ENCODE measurements at places on chromosomes 2 and 18.

- DNase-seq, result no peak
Observed at GRCh38 chr2:232523682-232524597, 2.0 kb upstream of the CHRND start.

DNA sequence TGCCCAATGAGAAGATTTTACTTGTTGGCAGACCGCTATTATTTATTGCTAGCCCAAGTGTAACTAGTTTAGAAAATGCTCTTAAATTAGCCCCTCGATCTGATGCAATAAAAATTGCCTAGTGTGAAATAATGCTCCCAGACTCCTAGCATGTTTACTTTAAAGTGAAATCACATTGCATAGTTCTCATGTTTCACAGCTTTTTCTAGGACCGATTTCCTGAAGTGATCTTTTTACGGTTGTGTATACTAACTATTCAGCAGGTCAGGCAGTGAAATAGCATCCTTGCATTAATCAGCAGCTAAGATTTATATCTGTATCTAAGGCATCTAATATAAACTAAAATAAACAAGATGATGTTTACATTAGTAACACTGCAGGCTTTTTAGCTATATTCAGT lies 52.4 kb downstream of the PMS1 start:
- DNase-seq, result no peak

DNA sequence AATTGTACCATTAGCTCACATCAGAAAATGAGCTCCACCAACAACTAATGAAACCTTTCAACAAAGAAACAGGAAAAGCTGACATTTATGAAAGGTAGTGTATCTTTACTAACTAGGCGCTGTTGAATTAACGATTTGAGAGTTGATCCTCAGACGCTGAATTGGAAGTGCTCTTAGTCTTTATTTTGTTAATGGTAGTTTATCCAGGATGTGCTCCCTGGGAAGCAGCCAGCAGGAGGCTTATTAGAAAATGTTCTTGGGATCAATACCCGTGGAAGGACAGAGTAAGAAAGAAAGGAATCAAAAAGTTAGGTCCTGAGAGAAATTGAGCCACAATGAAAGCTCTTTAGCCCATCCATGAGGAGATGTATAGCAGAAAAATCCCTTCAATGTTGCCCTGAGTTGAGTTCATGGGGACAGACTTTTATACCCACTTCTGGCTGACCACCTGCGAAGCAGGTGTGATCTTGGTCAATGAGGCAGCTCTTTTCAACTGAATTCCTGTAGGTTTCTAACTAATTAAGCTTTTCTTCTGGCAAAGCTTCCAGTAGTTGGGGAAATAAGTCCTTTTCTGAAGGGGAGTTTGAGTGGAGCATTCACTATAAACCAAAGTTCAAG lies 492.6 kb upstream of the REG3G start:
- no peak for DNase-seq

- no peak for DNase-seq
Observed at GRCh38 chr2:195501746-195502145, 155.3 kb upstream of the SLC39A10 start.

GRCh38 chr18:2794159-2794558 lies 52.6 kb upstream of the EMILIN2 start:
- no peak for DNase-seq

DNA sequence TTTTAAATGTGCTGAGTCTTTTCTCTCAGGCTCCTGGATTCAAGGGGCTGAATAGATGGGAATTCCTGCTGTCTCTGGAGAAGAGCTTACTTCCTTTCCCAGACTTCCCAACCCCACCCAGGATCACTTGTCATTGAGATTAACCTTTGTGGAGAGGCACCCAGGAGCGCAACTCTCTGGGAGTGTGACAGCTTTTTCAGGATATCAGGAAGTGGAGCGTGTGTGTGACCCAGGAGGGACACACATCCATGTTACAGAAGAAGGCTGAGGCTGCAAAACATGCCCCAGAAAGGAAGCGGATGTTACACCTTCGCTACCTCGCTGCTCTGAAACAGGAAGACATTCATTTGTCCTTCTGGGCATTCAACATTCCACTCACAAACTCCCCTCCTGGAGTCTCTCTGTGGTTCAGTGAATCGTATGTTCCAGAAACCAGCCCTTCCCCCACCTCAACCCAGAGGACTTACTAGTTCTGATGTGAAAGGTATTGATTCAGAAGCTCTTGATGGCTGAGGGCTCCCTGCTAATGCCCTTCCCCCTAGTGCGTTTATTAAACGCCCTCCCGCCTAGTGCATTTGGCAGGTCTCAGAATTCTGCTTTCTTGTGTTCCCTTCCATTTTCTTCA lies 523.9 kb downstream of the TNS1 start:
- no peak for DNase-seq

DNA sequence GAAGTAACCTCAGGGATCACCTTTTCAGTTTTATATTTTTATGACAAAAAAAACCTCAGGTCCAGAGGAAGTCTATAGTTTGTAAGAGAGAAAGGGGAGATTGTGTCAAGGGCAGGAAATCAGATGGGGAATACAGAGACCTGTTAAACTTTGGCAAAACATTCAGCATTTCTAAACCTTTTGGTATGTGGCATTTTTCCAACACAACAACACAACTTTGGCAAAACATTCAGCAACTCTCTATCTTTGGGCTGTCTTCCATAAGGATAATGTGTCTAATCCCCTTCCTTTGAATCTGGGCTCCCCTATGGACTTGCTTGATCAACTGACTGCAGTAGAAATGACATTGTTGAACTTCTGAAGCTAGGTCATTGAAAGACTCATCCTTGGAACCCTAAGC lies 220.6 kb upstream of the CCDC68 start:
- no peak for DNase-seq

- DNase-seq, result no peak
Observed at GRCh38 chr2:30190637-30191036, 40.7 kb upstream of the LBH start.

- no peak for DNase-seq
Observed at GRCh38 chr18:36849288-36850006, 20.5 kb downstream of the KIAA1328 start.

GRCh38 chr2:190462611-190463010 lies 54.5 kb downstream of the MFSD6 start:
- no peak for DNase-seq

DNA sequence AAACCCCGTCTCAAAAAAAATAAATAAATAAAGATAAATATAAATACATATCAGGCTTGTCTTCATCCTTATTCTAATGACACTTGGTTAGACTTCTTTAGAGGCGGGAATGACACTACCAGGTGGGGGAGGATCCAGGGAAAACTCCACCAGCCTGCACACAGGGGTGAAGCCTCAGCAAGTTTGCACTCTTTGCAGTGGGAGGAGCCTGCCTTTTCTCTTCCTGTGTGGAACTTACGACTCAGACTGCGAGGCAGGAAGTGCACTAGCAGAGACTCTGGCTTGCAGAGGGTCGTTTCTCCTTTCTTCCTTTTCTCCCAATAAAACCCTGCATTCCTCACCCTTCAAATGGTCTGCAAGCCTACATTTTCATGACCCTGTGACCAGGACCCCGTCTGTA lies 153.6 kb upstream of the CBLN2 start:
- DNase-seq, result no peak

- no peak for DNase-seq
Observed at GRCh38 chr18:79343567-79344207, 52.0 kb upstream of the NFATC1 start.

- DNase-seq, result no peak
Observed at GRCh38 chr2:178331474-178332432, 119.2 kb downstream of the PRKRA start.

DNA sequence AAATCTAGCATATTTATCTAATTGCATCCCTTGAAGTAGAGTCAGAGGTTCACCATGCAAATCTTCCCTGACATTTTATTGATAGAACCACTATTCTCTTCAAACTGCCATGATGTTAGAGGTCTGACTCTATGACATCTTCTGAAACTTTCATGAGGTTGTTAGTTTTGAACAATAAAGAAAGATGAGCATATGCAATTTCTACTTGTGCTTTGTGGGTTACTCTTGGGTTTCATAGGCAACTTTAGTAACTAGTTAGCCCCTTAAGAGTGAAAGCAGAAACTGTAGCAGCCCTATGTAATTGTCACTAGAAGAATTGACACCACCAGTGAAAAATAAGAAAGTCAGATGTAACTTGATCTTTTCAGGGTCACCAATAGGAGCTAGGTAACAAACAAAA lies 53.1 kb upstream of the ZEB2 start:
- no peak for DNase-seq

DNA sequence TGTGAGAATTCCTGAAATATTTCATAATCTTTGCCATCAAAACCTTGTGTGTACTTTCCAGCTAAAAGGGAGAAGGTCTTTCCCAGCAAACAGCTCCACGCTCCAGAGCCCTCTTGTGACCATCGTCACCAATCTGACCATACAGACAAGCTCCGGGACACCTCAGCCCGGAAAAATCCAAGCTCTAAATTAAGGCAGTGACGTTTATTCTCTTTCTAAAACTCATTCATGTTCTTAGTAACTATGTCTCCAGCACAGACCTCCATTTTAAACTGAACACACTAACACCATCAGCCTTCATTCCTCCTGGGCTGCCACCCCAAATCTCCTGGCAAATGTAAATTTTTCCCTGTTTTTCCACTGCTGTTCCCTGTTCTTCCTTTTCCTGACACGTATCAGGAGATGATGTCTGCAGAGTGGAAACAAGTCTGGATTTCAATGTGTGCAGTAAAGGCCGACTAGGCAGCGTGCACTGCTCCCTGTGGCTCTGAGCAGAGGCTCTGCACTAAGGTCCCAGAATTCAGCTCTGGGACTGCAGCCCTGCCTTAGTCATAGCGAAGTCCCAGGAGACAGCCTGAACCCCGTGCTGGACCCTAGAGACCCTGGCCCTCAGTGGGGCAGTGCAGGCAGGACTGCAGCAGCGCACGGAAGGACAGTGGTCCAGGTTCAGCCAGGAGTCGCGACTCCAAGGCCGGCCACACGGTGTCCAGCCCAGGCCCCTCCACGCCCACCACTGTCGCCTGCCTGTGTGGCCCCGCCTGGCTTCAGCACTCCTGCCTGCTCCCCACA lies 452.5 kb upstream of the SALL3 start:
- no peak for DNase-seq

- no peak for DNase-seq
Observed at GRCh38 chr2:228699400-228699799, 517.9 kb upstream of the SPHKAP start.
